Activated naive CD4-positive, alpha-beta T cell treated with anti-CD3 and anti-CD28 coated beads, Interleukin-2, amount 10 ng/mL, durations not matched to agents 7 days and 5 days (primary cell): ENCODE measurements at places on chromosomes 5 and 9.

DNA sequence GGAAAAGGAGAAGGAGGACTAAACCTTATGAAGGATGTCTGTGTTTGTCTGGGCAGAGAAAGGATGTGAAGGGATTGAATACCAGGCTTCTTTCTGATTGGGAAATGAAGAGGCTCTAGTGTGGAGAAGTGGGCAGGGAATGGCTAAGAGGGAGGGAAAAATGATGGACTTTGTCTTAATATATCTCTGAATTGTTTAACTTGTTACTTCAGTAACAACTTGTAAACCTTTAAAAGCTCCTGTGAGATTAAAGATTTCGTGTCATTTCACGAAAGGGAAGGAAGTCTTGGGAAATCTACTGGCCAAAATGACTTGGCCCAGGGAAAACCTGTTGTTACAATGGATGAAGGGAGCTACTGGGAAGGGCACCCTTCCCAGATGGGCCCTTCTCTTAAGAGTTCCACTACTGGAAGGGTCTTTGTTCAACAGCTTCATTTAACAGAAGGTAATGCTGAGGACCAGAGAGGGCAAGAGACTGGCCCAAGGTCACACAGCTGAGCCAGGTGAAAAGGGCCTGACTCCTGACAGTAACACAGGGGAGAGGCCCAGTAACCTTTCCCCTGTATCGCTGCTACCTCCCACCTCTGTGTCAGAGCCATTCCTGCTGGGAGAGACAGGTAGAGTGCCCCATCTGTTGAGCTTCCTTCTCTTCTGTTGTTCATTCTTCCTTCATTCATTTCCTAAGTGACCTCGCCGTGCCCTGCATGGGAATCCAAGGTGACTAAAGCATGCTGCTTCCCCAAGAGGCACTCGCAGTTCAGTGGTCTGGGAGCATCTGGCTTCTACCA, 5.1 kb upstream of the TCOF1 start:
- no peaks in the 10 kb centered on the region for H3K36me3 ChIP-seq
- peaks cover 23% of the 10 kb centered on the region for H3K4me1 ChIP-seq
- H3K27me3 ChIP-seq, result peaks cover 27% of the 10 kb centered on the region
- no peak overlapping the region for H3K27ac ChIP-seq
- no peak overlapping the region for H3K4me3 ChIP-seq

- H3K27me3 ChIP-seq, result peaks cover 12% of the 10 kb centered on the region
- no peak for DNase-seq
- H3K4me3 ChIP-seq, result no peak overlapping the region
- H3K36me3 ChIP-seq, result no peaks in the 10 kb centered on the region
- no peak overlapping the region for H3K27ac ChIP-seq
Observed at GRCh38 chr5:134440201-134440755, 28.6 kb upstream of the CDKN2AIPNL start.

DNA sequence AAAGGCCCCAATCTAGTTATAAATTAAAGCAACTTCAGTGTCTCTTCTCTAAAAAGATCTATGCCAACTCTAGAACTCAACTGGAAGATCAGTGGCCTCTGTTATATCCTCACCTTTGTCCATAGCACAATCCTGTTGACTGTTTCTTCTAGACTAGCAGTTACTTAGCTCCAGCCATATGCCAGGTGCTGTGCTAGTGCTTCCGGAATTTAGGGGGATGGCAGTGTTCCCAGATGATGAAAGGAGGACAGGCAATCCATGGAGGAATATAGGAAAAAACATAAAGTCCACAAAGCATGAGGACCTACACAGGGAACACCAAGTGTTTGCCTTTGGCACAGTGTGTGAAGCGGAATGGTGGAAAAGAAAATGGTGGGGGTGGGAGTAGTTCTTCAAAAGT, 214.3 kb downstream of the MAPKAP1 start:
- no peak for DNase-seq
- no peaks in the 10 kb centered on the region for H3K36me3 ChIP-seq
- H3K27ac ChIP-seq, result no peak overlapping the region

DNA sequence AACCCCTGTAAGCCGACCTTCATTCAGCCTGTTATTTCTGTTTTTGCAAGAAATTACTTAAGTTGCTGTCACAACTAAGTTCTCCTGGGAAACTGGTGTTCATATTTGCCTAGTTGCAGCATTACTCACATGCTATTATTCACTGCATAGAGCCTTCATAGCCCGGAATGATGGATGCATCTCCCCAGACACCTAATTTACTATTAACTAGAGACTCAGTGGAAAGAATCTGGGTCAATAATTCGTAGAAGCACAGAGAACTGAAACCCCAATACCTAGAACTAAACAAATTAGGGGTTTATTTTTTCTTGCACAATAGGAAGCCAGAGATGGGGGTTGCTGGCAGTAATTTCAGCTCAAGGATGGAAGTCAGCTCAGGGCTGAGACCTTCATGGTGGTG, 45.7 kb upstream of the FAM170A start:
- H3K4me3 ChIP-seq, result no peak overlapping the region
- no peaks in the 10 kb centered on the region for H3K36me3 ChIP-seq
- no peak for DNase-seq
- H3K27me3 ChIP-seq, result no peaks in the 10 kb centered on the region
- no peaks in the 10 kb centered on the region for H3K4me1 ChIP-seq
- H3K27ac ChIP-seq, result no peak overlapping the region

DNA sequence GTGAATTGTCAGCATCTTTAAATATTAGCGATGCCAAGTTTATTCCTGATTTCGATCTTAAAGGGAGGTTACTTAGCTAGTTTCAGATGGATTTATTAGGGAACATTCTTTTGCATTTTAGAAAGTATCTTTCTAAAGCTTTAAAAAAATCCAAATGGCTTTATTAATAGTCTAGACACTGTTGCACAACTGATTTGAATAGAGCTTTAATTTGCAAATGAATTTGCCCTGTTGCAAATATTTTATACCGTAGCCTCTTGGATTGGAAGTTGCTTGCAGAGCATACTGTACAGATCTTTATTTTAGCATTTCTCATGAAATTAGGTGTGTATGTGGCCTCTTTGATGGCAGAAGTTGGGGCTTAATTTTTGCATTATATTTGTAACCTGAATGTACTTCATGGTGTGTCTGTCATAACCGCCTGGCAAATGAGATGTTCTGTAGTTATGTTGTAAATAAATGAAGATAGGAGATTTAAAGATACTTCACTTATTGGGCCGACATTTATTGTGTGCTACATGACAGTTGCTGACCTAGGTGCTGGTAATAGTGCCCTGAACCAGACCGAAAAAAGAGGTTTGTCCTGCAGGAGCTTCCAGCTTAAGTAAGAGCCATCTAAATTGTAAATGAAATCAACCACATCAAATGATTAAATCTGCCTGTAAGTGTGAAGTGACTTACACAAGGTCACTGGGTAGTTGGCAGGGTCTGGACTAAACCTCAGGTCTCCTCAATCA, 1.8 kb downstream of the TCERG1 start:
- DNase-seq, result no peak
- H3K27ac ChIP-seq, result peak overlapping the region; percentile 1
- peaks cover 15% of the 10 kb centered on the region for H3K36me3 ChIP-seq
- H3K4me1 ChIP-seq, result peaks cover 38% of the 10 kb centered on the region
- H3K27me3 ChIP-seq, result no peaks in the 10 kb centered on the region
